ENCODE measurements at places on chromosomes 2 and 18.

DNA sequence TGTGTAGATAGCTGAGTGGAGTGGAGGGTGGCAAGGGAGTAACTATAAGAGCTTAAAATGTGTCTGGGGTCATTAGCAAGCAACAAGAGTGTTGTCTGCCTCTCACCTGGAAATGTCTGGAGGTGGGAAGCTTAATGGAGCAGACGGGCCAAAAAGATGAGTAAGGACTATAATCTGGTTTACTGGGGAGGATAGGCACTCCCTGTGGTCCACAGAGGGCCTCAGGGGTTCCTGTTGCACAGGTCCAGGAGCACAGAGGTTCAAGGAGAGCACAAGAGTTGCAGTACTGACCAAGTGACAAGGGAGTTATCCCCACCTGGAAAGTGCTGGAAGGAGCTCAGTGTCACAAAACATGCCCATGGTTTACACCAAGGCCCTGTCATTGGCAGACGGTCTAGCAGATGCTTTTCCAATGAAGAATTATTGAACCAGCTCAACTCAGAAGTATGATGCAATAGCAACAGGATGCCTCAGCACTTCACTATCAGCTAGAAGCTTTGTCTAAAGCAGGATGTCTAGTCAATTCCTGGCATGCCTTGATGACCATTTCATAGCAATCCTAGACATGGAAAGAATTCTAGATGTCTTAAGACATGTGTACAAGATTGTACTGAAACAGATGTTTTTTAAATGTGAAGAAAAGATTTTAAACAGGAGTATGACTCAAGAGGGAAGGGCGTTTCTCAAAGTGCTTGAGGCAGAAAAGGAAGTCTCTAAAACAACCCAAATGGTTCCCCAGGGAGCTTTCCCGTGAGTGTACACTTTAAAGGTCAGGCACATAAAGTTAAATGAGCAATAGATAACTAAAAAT is 62.9 kb upstream of the SERPINE2 start:
- DNase-seq, result no peak

GRCh38 chr2:111204706-111205105 is 84.0 kb downstream of the BCL2L11 start:
- no peak for DNase-seq

- DNase-seq, result no peak
Measured at GRCh38 chr2:223696719-223697118, 94.6 kb upstream of the SCG2 start.

DNA sequence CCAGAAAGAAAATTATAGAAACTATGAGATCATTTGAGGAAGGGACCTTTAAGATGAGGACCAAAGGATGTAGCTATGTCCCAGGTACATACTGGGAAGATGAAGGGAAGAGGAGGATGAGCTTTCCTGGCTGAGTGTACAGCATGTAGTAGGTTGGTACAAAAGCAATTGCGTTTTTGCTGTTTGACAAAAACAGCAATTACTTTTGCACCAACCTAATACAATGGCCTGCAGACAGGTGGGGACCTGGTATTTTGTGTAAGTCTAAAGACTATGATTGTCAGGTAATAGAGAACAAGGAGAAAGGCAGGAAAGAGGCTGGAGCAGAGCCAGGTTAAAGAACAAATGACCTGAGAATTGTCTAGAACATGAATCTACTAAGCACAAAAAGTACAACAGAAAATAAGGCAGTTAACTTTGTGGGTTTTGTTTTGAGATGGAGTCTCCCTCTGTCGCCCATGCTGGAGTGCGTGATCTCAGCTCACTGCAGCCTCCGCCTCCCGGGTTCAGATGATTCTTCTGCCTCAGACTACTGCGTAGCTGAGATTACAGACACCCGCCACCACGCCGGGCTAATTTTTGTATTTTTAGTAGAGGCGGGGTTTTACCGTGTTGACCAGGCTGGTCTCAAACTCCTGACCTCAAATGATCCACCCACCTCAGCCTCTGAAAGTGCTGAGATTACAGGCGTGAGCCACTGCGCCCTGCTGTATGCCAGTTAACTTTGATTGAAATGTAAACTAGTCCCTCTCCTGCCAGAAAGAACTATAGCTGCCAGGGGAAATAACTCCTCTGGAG is 3.2 kb upstream of the TGOLN2 start:
- no peak for DNase-seq

DNA sequence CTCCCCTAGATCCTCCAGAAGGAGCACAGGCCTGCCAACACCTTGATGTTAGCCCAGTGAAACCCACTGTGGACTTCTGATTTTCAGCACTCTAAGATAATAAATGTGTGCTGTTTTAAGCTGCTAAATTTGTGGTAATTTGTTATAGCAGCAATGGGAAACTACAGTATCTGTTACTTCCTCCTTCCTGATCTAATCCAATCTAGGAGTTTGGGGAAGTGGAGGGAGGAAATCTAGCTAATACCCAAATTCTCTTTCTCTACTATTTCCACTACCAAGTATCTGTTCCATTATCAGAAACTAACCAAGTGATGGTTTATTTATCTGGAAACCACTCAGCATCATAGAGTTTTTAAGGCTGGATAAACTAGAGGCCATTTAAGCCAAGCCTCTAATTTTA is 64.9 kb downstream of the AFF3 start:
- DNase-seq, result no peak

DNA sequence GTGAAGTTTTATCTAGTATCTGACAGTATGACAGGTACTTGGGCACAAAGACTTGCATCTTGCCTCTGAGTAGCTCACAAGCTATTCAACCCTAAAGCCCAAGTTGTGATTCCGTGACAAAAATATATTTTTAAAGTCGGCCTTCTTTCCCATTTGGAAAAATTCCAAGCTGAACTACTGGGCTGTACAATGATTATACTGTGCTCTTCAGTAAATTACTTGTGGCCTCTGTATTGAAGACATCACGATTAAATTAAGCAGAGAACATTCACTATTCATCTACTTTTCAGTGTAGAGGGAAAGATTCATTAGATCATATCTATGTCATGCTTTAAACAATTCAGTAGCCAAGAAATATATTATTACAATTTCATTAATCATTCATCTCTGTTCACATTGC is 282.2 kb downstream of the CDH2 start:
- no peak for DNase-seq

GRCh38 chr2:118925981-118926380 is 16.0 kb upstream of the MARCO start:
- DNase-seq, result no peak

Measured in gastrocnemius medialis (tissue), 4 donors.